ENCODE measurements at places on chromosomes 6 and 20.
A peak's percentile ranks its signal among the peaks of the same experiment; 100 is the strongest.

DNA sequence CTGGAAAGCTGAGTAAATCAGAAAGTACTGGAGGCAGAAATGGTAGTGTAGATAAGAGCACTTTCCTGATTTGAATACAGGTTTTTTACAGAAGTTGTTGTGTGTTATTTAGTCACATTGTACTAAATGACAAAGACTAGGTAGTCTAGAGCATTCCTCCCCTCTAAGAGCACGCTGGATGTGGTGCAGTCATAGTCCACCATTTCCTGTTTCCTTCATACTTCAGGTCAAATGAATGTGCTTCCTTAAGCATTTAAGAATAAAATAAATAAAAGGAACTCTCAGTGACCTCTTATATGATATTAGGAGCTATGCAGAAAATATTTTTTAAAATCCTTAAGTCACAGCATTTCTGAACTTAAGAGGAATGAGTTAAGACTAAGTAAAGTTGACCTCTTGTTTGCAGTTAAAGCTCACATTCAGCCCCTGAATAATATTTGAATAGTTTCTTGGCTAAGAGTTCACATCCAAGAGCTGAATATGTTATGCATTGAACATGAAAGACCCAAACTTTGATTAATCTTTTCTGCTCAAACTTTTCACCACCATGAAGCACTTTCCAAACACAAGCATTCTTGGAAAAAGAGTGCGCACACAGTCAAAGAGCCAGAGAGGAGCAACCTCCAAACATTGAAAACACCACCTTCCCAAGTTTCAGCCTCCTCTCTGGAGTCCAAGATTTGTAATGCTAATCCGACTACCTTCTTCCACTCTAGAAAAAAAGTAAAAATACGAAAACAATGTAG, 53.4 kb upstream of the TMEM30A start:
- DNase-seq = peak; percentile 9

DNA sequence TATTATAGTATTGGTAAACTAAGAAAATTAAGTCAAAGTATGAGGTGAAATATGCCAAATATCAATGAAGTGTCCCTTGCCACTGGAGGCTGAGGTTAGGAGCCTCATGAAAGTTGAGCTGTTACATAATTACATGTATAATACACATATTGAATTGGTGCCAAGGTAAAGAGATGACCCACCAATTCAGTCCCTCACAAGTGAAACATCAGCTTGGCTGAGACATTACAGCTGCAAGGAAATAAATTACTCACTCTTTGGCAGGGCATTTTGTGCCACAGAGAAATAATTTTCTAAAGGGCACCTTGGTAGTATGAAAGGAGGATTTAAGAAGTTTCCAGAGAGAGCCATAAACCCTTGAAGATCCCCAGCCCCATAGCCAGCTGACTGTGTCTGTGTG, 127.4 kb downstream of the ADGRG6 start:
- no peak for DNase-seq

DNA sequence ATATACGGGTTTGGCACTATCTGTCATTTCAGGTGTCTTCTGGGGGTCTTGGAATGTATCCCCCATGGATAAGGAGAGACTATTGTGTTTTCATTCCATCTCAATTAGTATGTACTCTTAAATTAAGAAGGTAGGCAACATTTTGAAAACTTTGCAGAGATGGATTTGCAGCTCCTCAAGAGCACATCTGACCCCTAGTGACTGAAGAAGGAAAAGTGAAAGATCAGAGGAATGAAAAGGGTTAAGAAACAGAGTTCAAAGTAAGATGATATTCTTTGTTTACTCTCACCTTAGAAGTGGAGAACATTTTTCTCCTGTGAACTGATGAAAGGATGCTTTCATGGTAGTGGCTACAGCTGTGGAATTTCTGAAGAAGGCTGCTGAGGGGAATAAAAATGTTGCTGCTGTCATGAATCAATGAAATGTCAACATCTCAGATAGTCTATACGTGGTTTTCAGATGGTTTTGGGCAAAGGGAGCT, 41.5 kb downstream of the SH3BGRL2 start:
- DNase-seq = peak; percentile 31

DNA sequence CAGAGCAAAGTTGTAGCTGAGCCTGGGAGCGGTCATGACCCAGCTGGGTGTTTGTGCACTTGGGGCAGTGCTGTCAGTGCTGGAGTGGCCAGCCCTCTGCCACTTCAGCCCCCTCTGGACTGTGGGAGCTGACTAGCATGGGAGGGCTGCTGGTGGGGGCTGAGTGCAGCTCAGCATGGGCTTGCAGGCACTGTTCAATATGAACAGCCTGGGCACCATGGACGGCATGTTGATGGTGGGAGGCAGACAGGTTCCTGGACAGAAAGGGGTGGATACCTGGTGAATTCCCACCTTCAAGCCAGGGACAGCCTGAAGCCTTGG, 50.5 kb downstream of the GGTLC1 start:
- no peak for DNase-seq

DNA sequence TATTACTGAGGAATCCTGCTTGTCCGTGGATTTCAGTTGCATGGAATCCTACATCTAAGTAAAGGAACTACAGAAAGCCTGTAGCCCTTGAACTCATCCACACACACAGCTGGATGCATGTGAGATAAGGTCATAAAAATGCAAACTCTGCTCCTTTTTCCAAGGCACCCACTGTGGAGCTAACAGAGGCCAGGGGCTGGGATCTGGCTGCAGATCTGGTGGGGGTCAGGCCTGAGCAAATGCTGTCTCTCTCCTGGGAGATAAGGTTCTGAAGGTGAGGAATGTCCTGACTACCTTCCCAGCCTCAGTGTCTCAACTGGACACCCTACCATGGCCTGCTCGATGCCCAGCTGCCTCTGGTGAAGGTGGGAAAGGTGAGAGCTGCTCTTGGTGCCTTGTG, 321.5 kb downstream of the LRFN2 start:
- no peak for DNase-seq

- no peak for DNase-seq
Measured at GRCh38 chr6:81966968-81967367, 214.5 kb upstream of the TENT5A start.

GRCh38 chr20:10643560-10643873, 30.3 kb downstream of the JAG1 start:
- no peak for DNase-seq

- no peak for DNase-seq
Measured at GRCh38 chr20:8670893-8671215, 398.0 kb upstream of the PLCB4 start.

- no peak for DNase-seq
Measured at GRCh38 chr6:110214338-110214737, 34.1 kb downstream of the CDC40 start.

DNA sequence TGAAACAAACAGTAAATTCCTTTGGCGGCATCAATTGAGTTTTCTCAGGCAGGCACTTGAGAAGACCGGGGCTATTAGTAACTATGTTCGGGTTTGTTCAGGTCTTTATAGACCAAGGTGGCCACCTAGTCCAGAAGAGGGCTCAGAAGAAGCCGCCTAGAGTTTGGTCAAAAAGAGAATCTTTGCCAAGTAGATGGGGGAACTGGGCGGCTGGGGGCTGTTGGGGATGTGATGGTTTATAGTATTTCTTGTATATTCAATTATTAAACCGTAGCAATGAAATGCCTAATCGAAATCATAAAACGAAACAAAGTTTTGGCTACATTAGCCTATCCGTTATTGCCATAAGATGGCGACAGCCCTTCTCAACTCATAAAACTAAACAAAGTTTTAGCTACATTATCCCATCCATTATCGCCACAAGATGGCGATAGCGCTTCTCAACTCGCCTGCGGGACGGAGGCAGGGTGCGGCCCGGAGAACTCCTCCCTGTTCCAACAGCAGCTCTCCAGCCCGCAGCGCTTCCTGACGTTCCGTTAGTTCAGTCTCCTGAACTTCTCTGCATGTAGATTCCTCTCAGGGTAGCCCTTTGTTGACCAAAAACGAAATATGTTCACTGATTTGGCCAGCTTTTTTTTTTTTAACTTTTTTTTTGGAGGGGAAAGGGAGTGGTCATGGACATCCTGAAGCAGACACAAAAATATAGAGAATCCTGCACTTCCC, 120.5 kb upstream of the PRSS16 start:
- peak; percentile 92 for DNase-seq

- no peak for DNase-seq
Measured at GRCh38 chr6:21050935-21051334, 516.7 kb downstream of the CDKAL1 start.

- no peak for DNase-seq
Measured at GRCh38 chr20:49318091-49318429, 40.2 kb upstream of the ZNFX1 start.

- no peak for DNase-seq
Measured at GRCh38 chr20:25282034-25282781, 34.3 kb downstream of the PYGB start.

DNA sequence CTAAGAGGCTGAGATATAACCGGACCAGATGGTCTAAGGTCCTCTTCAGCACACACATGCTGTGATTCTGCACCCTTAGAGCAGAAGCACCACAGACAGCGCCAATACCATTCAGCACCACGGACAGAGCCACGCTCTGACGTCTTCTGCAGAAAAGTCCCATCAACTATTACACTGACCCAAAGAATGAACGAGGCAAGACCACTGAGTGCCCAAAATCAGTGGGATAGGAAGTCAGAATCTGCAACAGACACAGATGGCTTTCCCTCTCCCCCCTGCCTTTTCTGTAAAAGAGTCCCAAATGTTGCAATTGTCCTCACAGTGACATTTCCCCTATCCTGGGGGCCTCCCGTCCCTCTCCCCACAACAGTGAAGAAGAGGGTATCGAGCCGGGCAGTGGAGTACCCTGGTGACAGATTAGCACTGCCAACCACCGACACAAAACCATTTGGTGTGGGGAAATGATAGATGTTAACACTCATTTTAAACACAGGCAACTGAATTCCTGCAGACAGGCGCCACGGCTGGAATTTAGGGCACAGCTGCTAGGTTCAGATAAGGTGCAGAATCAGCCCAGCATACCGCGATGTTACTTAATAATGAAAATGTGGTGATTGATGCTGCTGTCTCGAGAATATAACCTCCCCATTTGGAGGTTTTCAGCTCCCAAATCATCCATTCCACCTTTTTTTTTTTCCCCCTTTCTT, 66.6 kb upstream of the CTNNBL1 start:
- DNase-seq = peak; percentile 6
